EL (cell line): ENCODE measurements at places on chromosomes 1 and 21.

DNA sequence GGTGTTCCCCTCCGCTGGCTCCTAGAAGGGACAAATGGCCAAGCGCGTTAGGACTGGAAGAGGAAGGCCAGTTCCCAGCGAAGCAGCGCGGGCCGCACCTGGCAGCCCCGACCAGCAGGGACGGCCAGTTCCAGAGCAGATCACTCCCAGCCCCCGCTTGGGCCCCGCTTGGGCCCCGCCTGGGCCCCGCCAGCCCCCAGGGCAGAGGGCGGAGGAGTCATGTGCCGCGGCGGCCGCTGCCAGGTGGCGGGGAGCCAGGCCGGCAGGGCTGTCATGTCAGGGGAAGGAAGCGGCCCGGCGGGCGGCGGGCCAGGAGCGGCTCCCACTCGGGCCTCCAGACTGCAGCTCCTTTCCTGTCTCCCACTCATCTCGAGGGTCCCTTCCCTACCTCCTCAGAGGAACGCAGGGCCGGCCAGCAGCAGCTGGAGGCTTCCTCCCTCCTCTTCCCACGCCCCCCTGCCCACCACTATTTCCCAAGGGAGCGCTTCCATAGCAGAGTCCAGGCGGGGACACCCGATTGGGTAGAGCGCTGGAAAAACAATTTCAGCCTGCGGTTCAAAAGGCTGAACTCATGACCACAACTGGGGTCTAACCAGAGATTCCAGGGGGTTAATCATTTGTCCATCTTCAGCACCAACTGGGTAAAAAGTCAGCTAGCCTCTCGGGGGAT, 16.5 kb downstream of the ZNF697 start:
- DNase-seq, result peak; percentile 87

- DNase-seq, result peak; percentile 12
Observed at GRCh38 chr1:41175546-41175945, 66.6 kb downstream of the SCMH1 start.

DNA sequence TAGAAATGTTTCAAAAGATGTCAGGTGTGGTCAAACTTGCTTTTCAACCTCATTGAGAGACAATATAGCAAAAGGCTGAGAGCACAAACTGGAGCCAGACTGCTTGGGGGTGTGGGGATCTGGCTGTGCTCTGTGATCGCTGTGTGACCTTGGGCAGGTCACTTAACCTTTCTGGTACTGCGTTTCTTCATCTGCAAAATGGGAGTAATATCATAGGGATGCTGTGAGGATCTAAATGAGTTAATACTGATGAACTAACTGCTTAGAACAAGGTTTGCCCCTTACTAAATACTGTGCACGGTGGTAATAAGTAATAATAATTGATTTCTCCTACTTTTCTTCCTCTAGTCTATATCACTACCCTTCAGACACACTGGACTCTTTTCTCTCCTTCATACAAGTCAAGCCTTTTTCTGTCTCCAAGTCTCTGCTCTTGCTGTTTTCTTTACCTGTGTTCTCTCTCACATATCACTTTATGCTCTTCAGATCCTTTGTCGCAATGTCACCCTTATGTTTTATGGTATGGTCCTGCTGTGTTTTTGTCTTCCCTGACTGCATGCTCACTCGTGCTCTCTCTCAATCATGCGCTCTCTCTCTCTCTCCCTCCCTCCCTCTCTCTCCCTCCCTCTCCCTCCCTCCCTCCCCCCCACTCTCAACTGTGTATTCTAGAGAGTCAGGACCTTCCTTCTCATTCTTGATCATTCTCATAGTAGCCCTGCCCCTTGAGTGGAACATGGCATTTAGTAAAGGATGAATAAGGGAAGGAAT, 3.3 kb downstream of the MGST3 start:
- no peak for DNase-seq

DNA sequence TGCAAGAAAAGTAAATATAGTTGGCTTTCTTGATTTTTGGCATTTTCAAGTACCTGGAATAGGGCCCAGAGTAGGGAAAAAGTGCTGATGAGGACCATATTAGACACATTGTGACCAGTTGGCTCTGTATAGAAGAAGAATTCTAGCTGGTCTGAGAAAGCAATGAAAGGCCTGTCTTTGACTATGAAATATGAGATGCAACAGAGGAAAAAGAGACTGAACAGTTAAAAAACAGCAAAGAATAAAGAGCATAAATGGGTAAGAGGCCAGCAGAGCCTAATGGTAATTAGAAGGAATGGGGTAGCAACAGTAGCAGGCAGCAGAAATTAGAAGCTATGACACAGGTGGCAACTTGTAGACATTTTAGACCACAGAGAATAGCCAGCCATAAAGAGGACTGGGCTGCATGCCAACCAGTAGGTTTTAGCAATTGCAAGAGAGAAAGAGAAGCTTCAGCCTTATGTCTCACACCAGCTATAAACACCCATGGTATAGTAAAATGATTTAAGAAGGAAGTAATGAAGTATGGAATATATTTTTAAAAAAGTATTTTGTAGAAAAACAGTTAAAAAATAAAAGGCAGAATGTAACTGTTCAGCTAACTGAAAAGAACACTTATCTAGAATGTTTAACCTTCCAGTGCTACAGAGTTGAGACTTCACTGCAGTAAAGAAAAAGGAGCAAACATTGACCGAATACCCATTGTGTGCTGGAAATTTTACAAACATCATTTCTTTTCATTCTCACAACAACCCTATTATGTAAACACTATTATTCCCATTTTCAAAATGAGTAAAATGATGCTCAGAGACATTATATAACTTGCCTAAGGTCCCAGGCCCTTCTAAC, 114.1 kb downstream of the LHX4 start:
- DNase-seq, result peak; percentile 23

DNA sequence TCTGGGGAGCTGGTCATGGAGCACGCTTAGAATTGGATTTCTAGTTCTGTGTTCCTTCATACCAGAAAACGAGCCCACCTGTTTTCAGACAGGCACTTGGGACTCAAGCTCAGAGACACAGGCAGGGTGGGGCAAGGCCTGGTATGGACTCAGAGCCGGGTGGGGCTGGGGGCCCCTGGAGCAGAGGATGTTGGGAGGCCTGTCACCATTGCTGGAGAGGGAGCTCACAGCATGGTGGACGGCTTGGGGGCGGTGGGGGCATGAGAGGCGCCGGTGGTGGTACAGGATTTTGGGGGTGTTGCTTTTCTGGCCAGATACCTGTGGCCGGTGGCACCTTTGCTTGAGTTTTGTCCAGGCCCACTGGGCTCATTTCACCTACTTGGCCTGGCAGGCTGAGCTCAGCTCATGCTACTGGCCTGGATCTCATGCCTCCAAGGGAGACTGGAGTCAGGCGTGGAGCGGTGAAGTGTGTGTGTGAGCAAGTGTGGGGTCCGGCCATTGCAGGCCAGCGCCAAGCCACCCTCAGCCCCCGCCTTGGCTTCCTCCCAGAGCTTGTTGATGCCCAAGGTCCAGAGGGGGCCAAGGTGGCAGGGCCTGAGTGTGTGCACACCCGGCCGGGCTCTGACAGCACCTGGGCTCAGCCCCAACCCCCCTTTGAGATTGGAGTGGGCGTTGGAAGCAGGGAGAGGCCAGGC, 8.7 kb downstream of the SLX9 start:
- DNase-seq, result no peak

DNA sequence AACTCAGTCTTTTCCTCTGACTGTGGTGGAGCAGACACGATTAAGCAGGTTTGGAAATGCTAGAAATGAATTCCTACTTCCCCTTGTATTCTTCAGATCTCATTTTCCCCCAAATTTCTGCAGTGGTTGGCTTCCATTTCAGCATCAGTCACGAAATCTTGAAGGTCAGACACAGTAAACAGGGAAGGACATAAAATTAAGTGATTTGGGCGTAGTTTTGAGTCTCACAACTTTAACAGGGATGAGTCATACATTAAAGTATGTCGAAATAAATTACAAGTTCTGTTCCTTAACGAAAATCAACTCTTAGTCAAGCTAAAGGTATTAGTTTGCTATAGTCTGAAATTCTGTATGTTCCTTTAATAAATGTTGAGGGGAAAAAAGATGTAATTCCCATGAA, 61.1 kb downstream of the HNRNPR start:
- DNase-seq, result peak; percentile 85

- DNase-seq, result no peak
Observed at GRCh38 chr1:212819726-212820125, 27.7 kb downstream of the SPATA45 start.

- peak; percentile 77 for DNase-seq
Observed at GRCh38 chr1:85582687-85583591, 2.4 kb downstream of the CCN1 start.
